ENCODE measurements at places on chromosomes 4 and X. TPM values are rescaled to one million over a fixed set of nuclear protein-coding genes. Genes with fewer than 3 reads are reported as not detected.

DNA sequence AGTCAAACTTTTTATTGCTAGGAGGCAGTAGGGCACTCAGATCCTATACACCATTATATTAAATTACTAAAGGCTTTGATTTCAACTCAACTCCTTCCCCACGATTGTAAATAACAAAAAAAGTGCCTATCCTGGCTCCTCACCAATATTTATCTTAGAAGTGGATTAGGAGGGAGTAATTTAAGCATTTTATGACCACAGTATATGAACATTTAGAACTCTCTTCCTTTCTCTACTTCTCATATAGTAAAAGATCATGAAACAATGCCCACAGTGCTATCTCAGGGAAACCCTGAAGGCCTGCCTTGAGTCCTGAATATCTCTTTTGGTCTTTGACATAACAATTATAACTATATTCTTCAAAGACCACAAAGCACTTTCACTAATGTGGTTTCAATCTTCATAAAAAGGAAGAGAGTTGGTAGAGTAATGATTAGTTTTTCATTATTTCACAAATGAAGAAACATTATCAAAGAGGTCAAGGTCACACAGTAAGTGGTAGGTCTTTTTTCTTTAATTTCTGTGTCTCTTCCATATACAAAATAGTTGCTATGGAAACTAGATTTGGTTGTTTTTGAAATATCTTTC lies 29.1 kb upstream of the ADH1C start:
- no peak for DNase-seq

- DNase-seq: no peak
Measured at GRCh38 chrX:131975851-131976250, 47.3 kb upstream of the STK26 start.

- DNase-seq: no peak
Measured at GRCh38 chr4:94567811-94568210, 116.1 kb downstream of the PDLIM5 start.

GRCh38 chr4:22881411-22881810 lies 188.7 kb downstream of the GBA3 start:
- no peak for DNase-seq

DNA sequence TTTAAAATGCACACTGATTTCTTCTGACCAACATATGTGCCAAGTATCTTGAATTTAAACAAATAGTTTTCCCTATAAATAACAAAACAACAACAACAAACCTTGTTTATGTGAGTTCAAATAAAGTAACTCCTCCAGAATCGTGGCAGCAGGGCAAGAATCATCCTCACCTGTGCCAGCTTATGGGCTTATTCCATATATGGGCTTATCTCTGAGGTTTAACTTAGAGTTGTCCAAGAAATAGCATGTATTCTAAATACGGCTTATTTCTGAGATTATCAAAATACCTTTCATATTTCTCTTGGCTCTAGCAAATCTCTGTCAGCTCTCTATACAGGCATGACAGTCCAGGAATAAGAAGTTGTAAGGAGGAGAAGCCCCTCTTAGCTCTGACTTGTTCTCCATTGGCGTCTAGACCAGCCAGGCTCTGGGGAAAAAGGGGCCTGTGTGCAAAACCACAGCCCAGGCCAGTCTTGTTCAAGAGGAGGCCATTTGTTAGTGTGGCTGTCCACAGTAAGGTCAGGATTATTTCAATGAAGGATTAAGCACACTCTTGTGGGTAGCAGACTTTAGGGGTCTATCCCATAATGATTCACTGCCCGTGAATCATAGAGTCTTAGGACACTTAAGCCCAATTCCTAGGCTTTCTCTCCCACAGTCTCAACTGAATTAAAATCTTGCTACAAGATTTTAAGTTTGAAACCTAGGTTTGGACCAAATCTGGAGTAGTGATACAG lies 63.2 kb downstream of the FRAS1 start:
- no peak for DNase-seq

- DNase-seq: no peak
Measured at GRCh38 chr4:87580057-87580456, 28.3 kb upstream of the DSPP start.

- no peak for DNase-seq
Measured at GRCh38 chrX:150088766-150089518, 150.7 kb upstream of the EOLA2 start.

DNA sequence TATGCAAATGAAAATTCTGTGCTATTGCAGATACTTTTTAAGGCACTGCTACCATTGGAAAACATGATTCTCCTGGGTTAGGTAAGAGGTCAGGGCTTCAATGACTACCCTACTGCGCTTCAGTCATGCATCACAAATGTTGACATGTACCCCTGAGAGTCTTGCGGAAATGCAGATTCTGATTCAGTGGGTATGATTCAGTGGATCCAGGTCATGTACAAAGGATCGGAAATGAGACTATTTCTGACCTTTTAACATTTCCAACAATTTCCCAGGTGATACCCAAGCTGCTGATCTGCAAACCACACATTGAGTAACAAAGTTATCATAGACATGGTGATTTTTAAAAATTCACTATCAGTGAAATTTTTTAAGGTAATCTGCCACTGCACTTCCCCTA lies 62.6 kb downstream of the DDX53 start:
- no peak for DNase-seq

DNA sequence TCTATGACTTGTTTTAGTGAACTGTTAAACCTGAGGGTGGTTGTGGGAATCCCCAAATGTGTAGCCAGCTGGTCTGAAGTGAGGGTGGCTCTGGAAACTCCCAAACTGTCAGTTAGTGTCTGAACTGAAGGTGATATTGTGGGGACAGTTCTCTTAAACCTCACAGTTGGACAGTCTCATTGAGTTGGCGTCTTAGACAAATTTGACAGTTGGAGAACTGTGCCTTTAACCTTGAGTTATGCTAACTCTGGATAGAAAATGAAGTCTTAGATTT lies 20.7 kb upstream of the CTSO start:
- DNase-seq: no peak

- DNase-seq: no peak
Measured at GRCh38 chrX:63282077-63282476, 69.1 kb downstream of the SPIN4 start.

GRCh38 chr4:43757147-43757546 lies 691.5 kb downstream of the KCTD8 start:
- no peak for DNase-seq

DNA sequence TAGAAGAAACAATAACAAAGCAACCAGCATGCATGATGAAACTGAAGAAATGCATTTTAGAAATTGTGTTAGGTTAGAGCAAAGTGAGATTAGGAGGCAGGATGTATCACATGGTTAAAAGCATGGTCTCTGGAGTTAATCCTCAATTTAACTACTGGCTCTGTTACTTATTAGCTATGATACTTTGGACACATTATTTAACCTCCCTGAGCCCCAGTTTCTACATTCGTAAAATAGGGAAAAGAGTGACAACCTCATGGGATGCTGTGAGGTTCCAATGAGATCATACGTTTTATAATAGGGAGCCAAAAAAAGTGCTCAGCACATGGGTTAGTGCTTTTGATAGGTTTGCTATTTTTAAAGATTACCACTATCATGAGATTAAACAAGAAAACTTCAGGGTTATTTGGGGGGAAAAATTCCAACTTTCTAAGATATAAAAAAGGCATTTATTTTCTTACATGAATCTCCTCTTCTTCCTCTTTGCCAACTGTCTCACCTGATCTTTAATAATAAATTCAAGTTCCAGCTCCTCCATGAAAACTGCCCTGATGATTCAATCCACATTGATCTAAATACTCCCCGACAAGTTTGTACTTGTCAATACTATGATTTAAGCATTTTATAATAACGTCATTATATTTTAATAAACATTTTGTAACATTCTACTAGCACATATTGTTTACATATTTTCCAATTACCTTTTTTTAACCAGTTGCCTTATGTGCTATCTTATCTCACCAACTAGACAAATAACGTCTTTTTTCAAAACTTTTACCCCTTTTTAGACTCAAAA lies 4.6 kb downstream of the SEC31A start:
- no peak for DNase-seq

DNA sequence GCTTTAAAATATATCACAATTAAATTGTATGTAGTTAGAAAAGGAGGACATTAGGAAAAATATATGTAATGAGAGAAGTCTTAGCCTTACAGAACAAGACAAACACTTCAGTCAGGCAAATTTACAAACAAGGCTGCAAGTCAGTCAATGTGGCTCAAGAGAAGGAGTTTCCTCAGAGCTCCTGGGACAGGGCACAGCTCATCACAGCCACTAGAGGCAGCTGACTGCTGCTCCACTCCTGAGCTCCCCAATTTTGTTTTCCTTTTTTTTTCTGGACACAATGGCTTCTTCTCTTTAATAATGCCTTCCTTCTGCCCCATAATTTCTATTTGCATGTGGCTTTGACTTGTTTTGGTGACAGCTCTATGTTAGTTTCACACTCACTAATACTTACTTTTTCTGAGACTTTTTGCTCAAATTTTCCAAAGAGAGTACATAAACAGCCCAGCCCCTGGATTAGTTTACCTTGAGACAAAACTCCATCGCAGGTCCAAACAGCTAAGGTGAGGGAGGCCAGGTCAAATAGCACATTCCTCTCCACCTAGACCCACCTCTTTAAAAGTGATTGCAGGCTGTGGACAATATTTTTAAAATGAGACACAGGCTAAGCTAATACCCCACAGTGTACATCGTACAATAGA lies 850.4 kb upstream of the FRG1 start:
- no peak for DNase-seq

GRCh38 chr4:90842960-90843359 lies 715.8 kb downstream of the CCSER1 start:
- no peak for DNase-seq

GRCh38 chr4:24683116-24683515 lies 98.8 kb upstream of the DHX15 start:
- DNase-seq: no peak

DNA sequence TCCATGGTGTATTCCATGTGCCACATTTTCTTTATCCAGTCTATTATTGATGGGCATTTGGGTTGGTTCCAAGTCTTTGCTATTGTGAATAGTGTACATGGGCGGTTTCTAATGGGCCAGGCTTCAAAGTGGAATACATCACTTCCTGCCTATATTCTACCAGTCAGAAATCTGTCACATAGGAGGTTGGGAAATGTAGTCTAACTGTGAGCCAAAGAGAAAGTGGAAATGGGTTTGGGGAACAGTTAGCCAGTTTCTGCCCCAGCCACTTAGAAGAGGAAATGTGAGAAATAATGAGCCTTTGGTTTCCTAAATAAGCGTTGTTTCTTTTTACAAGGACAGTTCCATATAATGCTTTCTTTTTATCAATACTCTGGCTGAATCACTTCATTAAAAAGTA lies 85.1 kb upstream of the AP1S2 start:
- DNase-seq: no peak

- no peak for DNase-seq
Measured at GRCh38 chr4:156830351-156830750, 141.2 kb downstream of the PDGFC start.

DNA sequence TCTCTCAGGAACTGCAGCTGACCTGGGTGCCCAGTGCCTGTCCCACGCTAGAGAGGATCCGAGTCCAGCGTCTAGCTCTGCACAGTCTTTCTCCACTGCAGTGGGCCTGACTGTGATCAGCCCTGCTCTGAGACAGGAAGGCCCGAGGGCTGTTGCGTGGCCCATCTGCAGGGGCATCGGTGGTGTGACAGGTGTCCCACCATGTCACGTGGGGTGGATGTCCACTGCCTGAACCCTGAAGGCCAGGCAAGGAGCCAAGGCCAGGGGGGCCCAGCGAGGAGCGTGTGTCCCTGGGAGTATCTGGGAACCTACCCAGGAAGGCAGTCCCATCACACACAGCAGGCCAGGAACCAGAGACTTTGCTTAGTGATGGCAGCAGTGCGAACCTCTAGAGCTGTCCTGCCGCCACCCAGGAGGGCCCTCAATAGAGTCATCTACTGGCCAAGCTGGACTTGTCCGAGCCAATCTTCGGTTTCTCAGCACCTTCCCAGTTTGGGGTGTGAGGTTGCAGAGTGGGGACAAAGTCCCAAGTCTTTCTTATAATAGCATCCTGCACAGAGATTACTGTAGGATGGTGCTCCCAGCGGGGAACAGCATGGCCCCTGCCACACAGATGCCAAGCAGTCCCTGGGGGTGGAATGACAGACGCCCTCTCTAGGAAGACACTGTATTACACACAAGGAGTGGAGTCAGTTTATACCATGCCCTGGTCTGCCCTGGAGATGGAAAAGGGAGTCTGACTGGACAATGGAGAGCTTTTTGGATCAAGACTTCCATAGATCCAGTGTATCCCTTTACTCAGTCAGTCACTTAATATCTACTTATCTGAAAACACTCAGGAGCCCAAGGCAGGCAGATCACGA lies 38.3 kb downstream of the DCTD start:
- DNase-seq: no peak

DNA sequence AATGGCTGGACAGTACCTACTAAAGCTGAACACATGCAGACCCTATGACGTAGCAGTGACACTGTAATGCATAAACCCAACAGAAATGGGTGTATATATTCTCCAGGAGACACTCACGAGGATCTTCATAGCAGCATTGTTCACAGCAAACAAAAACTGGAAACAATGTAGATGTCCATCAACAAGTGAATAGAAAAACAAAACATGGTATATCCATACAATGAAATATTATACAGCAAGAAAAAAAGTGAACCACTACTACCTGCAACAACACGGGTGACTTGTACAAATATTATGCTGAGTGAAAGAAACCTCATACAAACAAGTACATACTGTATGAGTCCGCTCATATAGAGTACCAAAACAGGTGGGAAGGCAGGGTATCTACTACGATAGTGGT lies 16.5 kb downstream of the ARHGEF6 start:
- no peak for DNase-seq

DNA sequence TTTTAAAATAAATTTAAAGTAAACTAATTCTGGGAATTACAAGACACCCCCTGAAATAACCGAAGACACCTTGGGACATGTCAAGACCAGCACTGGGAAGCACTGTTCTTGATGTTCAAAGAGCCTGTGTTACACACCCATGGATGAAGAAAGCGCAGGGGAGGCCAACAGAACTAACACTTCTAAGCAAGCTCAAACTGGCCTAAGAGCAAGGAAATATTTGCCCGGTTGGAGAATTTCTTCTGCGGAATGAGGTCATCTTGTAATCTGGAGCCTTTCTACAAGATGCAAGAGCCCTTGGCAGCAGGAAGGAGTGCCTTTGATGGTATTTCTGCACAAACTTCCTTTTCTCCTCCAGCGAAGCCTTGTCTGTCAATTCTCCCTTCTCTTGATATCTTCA lies 9.3 kb upstream of the EFHC2 start:
- DNase-seq: no peak

Gene POF1B
- 0.28 TPM for total RNA-seq

Gene SMIM10L2A
- not detected for total RNA-seq

Gene HEPH
- total RNA-seq: not detected

Gene IDH3G
- 63.4 TPM for total RNA-seq

Gene LDB2
- total RNA-seq: not detected

Gene ZNF718
- total RNA-seq: 3.5 TPM

Gene CCSER1
- 4.1 TPM for total RNA-seq

Gene UGT8
- total RNA-seq: 2.7 TPM

Gene NUDT10
- total RNA-seq: not detected

Gene IL2RG
- total RNA-seq: not detected

Gene GAGE2A
- not detected for total RNA-seq

Gene PAGE5
- total RNA-seq: not detected

Gene F11
- total RNA-seq: not detected

Measured in PC-9 (cell line).